ENCODE measurements at places on chromosomes 3 and 15.
A peak's percentile ranks its signal among the peaks of the same experiment; 100 is the strongest.

- no peak for DNase-seq
These were observed 48.5 kb upstream of the RAP2B start for GRCh38 chr3:153113541-153113940.

DNA sequence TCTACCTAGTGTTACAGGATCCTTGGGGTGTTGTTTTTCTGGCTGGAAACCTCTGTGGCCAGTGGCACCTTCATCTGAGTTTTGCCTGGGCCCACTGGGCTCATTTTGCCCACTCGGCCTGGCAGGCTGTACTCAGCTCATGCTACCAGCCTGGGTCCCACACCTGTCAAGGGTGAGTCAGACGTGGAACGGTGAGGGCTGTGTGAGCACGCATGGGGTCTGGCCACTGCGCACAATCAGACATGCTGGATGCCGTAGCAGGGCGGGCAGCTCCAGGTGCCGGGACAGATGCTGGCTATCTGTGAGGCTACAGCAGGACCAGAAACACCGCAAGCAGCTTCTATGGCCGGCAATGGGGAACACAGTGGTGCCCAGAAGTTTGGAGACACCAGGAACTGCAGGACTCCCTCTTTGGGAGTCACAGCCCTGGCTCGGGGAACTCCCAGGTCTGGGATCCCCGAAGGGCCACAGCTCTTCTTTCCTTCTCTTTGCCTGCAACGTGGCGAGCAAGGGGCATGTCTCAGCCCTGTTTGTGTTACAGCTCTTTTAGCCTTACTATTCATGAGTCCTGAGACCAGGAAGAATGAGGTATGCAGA, 35.9 kb upstream of the DNAJC13 start:
- DNase-seq, result no peak

DNA sequence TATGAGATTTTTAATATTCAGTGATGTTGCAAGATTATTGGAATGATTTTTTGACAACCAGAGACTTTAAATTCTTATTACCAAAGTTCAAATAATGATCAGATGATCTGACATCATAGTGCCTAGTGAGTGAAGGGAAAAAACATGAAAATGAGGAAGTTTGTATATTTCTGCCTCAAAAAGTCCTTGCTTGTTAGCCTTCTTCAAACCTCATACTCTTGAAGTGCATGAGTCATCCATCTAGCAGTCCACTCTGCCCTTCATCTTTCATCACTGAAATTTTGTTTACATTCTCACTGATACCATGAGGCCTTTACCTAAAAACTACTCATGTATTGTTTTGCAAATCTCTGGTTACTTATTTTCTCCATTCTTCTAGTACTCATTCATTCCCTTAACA, 23.9 kb upstream of the OR5H6 start:
- DNase-seq, result no peak

DNA sequence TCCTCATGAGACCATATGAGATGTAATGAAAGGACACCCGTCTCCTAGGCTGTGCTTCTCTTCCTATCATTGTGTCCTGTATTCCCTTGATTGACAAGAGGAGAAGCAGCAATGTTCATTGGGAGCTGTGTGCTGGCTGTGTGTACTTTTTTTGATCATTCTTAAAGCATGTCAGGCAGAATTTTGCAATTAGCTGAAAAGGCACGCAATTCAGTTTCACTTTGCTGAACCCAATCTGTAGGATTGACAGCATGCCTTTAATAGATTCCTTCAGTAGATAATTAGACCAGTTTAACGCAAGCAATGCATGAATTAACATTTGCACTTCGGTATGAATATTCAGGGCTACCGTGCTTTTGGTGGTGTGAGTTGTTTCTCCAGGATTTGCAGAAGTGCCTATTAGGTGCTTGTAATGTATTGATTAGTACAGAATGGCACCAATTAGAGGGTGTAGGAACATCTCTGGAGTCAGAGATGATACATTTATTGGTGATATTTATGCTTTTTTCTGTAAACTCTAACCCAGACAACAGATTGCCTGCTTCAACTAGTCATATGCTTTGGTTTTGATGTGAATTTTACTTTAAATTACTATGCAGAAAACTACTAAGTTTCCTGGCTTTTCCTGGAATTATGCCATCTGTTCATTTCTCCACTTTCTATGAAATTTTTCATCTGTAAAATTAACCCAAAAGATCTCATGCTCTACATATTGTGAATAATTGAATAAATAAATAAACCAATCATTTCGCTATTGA, 114.3 kb downstream of the NSUN3 start:
- no peak for DNase-seq

DNA sequence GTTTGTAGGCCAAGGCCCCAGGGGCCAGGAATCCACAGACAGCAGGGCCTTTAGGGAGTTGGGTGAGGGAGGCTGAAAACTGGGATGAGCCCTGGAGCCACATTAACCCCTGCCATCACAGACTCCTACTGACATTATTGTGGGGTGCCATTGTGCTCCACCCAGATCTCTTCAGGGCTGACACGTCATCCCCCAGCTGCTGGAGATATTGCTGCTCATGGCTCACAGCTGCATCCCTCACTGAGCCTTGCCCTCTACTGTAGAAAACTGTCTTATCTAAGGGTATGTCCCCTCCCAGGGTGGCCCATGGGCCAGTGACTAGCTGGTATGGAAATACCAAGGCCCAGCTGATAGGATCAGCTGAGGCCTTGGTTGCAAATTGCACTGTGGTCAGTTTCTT, 87.3 kb upstream of the PRR23C start:
- no peak for DNase-seq

GRCh38 chr15:29309139-29309538, 39.5 kb upstream of the NSMCE3 start:
- DNase-seq, result no peak

DNA sequence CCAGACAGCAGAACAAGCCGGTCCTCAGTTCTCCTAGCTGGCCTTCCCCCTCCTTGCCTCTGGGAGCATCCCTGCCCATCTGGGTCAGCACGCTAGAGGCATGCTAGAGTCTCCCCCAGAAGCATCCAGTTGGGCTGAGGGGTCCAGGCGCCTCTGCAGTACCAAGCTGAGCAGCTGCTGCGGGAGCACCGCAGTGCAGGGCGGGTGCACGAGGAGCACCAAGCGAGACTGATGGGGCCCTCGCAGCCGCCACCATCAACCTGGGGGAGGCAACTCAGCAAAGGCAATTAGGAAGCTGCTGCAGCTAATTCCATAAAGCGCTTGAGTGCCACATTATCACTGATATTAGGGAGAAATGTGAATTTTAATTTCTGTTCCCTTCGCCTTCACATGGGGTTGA, 12.4 kb downstream of the CACNA2D3 start:
- no peak for DNase-seq

DNA sequence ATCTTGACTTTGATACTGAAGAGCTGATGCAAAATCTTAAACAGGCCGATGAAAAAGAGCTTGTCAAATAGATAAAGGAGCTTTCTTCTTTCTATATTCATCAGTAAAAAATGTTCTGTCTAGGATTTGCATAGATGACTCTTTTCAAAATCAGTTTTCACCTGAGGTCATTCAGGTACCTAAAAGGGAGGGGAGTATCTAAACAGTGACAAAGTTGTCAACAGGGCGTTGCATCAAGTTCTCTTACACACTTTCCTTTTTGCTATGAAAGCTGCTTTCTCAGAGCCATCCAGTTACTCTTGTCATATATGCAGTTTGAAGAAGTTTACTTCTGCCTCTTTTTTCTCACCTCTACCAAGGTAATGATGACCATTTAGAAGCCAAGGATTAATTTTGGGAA, 60.0 kb downstream of the AKAP13 start:
- DNase-seq, result no peak

DNA sequence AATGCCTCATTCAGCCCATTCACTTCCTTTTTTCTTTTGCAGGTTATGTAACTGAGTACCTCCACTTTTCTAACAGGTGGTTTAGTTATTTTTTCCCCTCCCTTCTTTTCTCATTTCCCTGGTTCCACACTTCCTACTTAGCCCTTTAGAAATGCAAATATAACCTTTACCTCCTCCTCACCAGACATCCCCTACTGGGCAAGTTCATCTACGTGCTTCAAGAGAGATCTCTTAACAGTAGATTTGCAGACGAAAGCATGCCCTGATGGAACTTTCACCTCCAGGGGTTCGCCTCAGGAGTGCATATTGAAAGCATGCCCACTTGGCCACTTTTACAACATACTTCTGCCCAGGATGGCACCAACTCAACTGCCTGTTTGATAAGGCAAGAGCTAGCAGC, 314.1 kb upstream of the LRRC3B start:
- DNase-seq, result no peak

- no peak for DNase-seq
These were observed 584.8 kb downstream of the DIPK2A start for GRCh38 chr3:144556392-144556791.

- DNase-seq, result no peak
These were observed 5.6 kb downstream of the EIF3J start for GRCh38 chr15:44542596-44542995.

DNA sequence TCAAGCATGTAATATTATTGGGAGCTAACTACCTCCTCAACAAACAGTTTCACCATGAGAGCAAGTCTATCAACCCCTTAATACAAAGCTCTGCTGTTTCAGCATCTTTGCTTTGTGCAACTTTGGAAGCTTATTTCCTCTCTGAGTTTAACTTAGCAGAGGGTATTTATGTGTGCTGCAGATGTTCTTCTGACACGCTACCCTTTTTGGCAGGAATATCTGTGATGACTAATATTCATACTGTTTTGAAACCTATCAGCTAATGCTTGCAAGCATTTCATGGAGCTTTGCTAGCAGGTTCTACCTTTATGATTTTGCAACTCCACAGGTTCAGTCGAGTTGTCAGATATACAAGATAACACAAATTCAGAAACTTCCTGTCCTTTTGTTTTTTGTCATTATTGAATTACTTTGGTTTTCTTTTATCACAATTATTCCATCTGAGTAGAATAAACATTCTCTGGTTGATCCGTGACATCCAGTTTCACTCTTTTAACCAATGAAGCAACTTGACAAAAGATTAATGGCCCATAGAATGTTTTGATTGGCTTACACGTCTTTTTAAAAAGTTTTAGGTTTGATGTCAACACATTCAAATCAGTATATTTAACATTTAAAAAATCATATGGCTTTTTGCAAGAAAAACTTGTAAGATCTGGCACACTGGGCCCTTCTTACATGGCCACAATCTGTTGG, 1.7 kb upstream of the SLC9A9 start:
- peak; percentile 70 for DNase-seq

GRCh38 chr3:16568532-16568931, 36.7 kb downstream of the DAZL start:
- DNase-seq, result no peak

DNA sequence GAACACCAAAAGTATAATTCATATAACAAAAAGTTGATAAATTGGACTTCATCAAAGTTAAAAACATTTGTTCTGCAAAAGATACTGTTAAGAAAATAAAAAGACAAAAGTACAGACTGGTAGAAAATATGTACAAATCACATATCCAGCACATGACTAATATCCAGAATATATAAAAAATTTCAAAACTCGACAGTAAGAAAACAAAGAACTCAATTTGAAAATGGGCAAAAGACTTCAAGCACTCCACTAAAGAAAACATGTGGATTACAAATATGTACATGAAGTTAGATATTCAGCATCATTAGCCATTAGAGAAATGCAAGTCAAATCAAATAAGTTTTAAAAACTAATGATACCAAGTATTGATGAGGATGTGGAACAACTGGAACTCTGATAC, 6.7 kb downstream of the GK5 start:
- no peak for DNase-seq

DNA sequence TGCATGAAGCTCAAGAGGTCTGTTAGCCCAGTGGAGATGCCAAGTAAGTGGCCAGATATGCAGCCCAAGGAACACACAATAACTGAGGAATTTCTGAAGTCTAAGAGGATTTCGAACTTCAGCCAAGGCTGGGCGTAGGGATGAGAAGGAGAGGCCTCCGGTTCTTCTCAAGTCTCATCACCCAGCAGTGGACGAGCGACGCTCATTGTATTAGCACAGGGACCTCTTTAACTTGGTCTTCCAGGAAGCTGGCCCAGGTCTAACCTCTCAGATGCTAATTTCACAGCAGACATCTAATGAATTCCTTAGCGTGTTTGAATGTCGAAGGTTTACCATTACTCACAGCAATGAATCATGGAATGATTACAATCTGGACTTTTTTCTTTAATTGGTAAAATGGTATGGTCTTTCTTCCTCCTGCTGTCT, 85.0 kb downstream of the HES1 start:
- no peak for DNase-seq

GRCh38 chr3:79314544-79314943, 453.3 kb downstream of the ROBO1 start:
- no peak for DNase-seq

GRCh38 chr3:49362561-49362960, 4.4 kb upstream of the GPX1 start:
- DNase-seq, result no peak

DNA sequence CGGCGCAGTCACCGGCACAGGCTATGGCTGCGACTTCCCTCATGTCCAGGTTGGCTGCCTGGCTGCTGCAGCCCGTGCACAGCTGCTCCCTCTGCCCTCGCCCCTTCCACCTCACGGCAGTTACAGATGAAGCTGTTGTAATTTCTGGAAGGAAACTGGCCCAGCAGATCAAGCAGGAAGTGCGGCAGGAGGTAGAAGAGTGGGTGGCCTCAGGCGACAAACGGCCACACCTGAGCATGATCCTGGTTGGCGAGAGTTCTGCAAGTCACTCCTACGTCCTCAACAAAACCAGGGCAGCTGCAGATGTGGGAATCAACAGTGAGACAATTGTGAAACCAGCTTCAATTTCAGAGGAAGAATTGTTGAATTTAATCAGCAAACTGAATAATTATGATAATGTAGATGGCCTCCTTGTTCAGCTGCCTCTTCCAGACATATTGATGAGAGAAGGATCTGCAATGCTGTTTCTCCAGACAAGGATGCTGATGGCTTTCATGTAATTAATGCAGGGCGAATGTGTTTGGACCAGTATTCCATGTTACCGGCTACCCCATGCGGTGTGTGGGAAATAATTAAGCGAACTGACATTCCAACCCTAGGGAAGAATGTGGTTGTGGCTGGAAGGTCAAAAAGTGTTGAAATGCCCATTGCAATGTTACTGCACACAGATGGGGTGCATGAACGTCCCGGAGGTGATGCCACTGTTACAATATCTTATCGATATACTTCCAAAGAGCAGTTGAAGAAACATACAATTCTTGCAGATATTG, 13.2 kb upstream of the GNB4 start:
- no peak for DNase-seq

GRCh38 chr15:22810853-22811338, 24.5 kb downstream of the NIPA1 start:
- DNase-seq, result no peak

- DNase-seq, result no peak
These were observed 374.1 kb downstream of the EFHB start for GRCh38 chr3:19559724-19560442.

GRCh38 chr3:89098173-89098572, 9.2 kb upstream of the EPHA3 start:
- DNase-seq, result no peak

- DNase-seq, result peak; percentile 97
These were observed 120.1 kb upstream of the UBE2E1 start for GRCh38 chr3:23685541-23686258.

DNA sequence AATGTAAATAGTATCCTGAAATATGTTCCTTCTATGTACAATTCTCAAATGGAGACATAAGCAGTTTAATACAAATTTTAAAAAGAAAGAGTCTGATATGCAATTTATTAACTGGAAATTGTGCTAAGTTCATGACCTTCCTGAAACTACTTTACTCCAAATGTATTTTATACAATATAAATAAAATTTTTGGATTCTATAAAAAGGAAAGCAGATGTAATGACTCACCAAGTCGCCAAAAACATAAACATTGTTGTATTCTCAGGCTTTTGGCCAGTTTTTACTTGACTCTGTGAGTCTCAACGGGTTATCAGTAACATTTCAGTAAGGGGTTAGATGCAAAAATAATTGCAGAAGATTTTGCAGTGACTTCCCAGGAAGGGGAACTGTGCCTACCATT, 948.2 kb downstream of the EPHA3 start:
- DNase-seq, result no peak

All from NCI-H446 treated with DMSO at 0.1 percent for 48 hours (cell line).